ENCODE measurements at places on chromosomes 16 and 17.

GRCh38 chr17:48618256-48618896, 3.3 kb upstream of the HOXB8 start:
- DNase-seq, result peak; percentile 77

GRCh38 chr16:48447940-48448536, 62.8 kb upstream of the SIAH1 start:
- no peak for DNase-seq

DNA sequence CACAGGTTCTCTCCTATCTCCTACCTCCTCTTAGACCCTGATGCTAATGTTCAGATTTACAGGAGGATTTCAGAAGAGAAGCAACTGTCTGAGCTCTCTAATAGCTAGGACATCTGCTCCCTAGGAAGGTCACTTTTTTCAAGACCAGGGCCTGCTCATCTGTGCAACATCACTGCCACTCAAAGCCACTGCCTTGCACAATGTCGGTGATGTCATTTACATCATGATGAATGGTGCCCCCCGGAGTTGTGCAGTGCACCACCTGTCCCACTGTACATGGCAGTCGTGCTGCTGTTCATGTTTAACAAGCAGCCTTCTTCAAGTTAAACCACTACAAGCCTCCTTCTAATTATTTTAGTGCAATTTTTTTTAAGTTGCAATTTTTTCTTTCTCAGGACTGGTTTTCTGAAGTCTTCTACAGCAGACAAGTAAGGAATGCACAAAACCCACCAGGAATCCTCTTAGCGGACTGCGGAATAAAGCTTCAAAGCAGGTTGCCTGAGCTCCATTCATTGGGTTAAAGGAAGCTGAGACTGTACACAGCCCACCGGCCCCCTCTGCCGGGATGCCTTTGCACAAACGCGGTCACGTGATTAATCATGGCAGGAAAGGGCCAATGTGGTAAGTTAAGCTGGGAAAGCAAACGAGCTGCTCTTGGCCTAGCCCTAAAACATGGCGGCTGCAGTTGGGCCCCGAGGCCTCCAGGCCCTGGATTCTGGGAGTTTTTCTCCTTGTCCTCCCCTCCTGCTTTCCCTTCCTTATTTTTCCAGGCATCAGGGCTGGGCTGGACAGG, 74.1 kb downstream of the MYH11 start:
- DNase-seq, result no peak

DNA sequence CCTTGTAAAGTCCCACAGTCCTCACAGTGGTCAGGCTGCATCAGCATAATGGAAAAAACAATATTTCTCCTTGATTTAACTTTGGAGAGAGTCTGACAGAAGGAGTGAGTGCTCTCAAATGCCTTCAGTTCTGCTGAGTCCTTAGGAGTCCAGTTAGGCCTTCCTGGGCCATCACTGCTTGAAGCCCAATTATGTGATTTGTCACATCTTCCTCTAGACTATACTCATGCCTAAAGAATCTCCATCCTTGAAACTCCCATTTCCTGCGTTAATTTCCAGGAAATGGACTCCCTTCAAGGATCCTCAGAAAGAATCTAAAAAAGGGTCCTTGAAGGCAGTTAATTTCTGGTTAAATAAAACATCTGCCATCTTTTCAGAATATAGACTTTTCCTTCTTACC, 52.8 kb downstream of the SLFN5 start:
- DNase-seq, result no peak

Data from GM12865 (cell line).